NCI-H2081 treated with DMSO at 0.1 percent for 48 hours (cell line): ENCODE measurements at places on chromosomes 1 and 21.

DNA sequence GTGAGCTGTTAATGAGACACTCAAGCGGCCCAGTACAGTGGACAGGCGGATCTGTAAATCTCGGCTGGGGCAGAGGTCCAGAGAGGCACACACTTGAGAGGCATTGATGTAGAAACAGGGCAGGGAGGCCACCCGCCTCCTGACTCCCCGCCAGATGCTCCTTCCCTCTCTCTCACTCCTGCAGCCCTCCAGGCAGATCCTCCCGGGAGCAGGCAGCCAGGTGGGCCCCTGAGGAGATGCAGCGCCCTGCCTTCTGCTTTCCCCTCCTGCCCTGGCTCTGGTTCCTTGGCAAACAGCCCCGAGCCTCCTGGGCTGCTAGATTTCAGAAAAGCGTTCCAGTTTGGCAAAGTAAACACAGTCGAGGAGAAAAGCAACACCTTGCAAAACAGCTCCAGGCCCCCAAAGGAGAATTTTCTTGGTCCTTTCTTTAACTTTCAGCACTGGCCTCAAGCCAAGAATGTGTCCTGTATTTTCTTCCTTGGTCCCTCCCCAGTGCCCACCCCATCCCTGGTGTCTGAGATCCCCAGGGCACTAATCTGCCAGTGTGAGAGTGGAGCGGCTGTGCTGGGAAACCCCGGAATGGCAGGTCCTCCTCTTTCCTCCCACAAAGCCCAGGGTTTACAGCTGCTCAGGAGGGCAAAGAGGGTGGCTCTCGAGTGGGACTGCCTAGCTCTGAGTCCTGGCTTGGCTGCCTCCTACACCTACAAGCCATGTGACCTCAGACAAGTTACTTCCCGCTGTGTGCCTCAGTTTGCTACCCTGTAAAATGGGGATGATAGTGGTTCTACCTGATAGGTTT is 29.4 kb upstream of the IFNLR1 start:
- no peak for DNase-seq

GRCh38 chr1:235968831-235969230 is 96.1 kb downstream of the NID1 start:
- no peak for DNase-seq

DNA sequence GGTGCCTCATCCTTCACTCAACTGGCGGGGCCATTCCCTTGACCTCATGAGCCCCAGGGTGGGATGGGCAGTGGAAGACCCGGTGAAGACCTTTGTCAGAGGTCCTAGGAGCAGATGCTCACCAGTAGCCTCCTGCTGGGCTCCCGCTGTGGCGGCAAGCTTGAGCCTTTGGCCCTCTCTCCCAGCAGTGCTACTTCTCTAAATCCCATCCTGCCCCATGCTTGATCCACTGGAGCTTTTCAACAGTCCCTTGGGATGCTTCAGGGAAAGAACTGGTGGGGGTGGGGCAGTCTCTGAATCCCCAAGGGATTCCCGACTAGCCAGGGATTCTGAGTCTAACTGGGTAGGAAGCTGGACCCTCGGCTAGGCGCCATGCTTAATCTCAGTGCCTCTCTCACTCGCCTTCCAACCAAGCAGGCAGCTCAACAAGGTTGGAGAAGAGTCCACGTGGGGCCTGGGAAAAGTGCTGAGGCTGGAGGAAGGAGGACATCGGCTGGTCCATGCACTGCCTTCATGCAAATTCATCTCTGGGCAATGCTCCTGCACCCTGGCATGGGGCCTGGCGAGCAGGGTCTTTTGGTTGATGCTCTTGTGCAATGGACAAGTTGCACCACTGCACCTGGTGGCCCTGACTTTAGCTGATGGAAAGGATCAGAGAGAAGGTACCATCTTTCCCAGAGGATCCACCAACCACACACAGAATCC is 190.3 kb downstream of the GRIK3 start:
- no peak for DNase-seq

DNA sequence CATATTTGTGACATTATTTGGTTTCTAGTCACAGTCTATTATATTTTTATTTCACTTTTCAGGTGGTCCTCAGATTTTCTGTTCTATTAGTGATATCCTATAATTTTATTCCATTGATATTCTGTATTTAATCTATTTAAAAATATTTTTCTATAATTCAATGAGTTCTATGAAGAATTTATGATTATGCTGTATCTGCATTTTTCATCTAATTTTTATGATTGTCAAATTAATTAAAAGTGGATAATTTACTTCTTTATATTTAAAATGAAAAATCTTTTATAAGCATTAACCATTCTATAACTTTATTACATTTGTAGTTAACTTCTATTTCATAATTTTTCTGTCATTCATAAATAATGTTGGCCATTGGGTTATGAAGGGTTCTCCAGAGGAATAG is 387.4 kb upstream of the LRRC7 start:
- DNase-seq: no peak

- no peak for DNase-seq
Observed at GRCh38 chr1:63968663-63969440, 195.0 kb downstream of the ROR1 start.

- DNase-seq: no peak
Observed at GRCh38 chr1:147493349-147493748, 48.0 kb upstream of the BCL9 start.

DNA sequence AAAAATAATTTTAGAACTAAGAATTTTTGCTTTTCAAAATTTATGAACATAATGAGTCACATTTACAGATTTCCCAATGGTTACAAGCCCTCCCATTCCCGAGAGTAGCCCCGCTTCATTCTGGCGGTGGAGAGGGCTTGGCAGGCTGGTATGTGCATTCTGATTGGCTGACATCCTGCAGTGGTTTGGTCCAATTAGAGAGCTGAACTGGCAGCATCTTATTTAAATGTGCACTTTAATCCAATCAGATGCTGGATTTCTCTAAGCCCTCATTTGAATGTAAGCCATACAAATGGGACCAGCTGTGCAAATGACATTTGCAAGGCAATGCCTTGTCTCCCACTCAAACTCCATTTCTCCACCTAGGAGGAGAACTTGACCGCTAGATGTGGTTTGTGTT is 18.0 kb upstream of the TRIM17 start:
- no peak for DNase-seq

DNA sequence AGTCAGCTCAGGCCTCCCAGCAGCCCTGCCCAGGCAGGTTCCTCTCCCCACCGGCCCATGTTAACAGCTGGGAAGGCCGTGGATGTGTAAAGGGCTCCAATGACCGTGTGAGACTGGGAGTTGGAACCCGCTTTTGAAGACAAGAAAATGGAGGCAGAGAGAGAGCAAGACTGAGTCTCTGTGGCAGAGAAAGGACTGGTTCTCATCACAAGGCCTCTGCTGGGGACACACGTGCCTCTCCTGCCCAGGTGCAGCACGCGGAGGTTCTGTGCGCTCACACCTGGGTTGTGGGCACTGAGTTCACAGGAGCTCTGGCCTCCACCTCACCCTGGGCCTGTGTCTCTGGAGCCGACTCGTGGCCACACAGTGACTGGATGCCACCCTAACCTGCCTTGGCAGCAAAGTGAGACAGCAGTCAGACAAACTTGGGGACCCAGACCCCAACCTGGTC is 27.0 kb downstream of the RUNX3 start:
- DNase-seq: no peak

GRCh38 chr1:153515504-153516394 is 20.0 kb downstream of the S100A6 start:
- no peak for DNase-seq

GRCh38 chr1:173553312-173553711 is 49.6 kb downstream of the SLC9C2 start:
- no peak for DNase-seq

DNA sequence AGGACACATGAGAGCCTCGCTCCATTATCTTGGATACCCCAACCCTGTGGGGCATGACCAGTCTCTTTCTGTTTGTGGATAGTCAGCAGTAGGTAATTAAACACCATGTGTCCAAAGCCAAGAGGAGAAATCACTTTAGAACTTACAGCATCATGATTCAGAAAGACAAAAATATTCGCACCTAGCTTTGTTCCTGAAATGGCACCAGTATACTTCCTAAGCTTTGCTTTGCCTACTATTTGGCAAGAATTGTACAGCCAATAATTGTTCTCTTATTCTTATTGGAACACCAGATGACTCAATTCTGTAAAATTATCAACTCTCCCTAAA is 24.2 kb downstream of the TNFRSF9 start:
- no peak for DNase-seq

DNA sequence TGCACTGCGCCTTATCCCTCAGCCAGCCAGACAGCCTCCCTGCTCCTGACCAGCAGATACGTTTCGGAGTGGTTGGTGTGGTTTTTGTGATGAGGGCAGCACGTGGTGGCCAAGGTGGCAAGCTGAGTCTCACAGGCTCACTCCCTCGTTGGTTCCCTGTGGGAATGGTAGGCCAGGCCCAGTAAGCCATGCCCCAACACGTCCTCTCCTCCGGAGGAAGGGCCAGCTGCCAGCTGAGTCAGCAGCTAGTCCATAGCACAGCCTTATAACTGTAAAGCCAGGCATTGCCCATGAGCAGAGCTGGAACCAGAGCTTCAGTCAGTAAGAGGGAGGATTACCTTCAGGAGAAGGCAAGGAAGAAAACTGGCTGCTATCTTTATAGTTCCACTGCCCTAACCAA is 29.5 kb downstream of the SZRD1 start:
- DNase-seq: no peak

GRCh38 chr1:222920169-222920568 is 105.3 kb downstream of the DISP1 start:
- no peak for DNase-seq

- DNase-seq: no peak
Observed at GRCh38 chr1:28087614-28088167, 719 bp downstream of the EYA3 start.

DNA sequence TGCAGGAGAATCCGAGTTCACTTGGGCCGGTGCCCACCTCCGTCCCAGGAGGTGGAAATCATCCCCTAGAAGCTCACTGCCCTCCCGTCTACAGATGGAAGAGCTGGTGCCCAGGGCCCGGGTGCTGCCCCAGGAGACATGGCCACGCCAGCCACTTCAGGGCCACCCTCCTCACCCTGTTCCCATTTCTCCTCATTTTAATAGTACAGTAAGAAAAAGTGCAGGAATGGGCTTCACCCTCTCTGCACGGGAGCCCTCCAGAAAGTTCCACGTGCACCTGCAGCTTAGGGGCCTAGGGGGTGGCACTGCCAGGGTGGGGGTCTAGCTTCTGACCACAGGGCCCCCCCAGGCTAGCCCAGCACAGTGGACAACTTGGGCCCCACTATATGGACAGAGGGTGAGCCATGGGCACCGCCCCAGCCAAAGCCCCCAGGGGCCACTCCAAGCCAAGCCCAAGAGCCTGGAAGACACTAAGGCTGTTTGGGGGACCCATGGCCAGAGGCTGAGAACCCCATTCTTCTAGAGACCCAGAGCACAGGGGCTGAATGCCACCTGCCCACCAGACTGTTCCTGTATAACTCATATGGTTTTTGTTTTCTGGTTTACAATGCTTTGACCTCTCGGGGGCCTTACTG is 3.4 kb upstream of the FTCD start:
- no peak for DNase-seq

GRCh38 chr1:41486371-41487125 is 2.1 kb upstream of the EDN2 start:
- DNase-seq: no peak

DNA sequence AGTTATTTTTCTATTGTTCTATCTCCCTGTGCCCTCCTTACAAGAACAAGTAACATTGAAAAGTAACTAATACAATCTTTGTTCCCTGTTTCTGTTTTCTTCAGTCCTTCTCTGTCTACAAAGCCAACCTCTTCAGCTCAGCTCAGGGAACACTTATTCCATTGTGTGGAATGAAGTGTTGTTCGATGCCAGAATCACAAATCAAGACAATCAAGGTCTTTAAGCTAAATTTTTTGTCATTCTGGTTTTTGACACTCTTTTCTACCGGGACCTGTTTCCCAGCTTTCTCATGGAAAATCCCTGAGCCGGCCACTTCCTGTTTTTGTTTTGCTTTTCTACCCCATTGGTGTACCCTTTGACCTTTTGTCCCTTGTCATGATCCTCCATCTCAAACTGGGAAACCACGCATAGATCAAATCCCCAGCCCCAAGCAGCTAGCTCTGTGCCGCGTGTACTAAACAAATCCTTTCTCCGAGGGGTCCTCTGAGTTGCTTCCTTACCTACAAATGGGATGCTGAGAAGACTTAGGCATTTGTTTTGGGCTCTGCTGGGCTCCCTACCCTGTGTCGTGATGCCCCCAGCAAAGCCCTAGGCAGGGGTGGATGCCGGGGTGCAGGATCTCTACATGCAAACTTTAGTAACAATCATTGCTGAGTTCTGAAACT is 141.8 kb downstream of the TOMM20 start:
- DNase-seq: no peak

GRCh38 chr1:3841491-3841890 is 15.5 kb downstream of the CEP104 start:
- no peak for DNase-seq

DNA sequence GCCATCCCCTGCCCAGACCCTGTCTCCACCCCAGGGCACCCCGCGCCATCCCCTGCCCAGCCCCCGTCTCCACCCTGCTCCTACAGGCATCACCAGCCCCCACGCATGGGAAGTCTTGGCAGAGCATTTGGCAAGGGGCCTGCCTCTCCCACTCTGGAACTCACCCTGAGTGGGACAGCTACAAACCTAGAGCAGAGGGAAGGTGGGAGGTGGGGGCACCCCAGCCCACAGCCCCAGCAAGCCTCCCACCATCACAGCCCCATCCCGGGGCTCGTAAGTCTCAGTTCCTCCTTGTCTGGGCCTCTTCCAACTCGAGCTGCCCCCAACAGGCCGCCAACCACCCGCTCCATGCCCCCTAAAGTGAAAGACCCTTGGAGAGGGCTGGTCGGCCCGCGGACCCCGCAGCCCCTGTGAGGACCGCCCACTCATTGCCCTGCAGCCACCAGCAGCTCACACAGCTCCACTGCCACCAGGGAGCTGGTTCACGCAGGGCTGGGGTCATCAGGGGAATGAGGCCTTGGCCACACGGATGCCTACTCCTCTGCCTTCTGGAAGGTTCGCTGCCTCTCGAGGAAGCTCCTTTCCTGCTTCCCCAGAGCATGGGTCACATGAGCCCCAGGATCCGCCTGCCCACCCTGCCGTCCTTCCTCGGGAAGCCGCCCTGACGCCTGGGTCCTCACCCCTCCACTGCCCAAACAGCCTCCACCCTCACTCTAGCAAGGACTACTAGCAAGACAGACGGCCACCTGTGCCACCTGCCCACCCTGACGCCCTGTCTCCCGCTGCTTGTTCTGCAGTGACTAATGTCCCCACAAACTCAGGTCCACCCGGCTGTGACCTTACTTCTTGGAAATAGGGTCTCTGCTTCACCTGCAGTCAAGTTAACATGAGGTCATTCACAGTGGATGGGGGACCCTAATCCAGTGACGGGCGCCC is 14.4 kb downstream of the MEGF6 start:
- no peak for DNase-seq

DNA sequence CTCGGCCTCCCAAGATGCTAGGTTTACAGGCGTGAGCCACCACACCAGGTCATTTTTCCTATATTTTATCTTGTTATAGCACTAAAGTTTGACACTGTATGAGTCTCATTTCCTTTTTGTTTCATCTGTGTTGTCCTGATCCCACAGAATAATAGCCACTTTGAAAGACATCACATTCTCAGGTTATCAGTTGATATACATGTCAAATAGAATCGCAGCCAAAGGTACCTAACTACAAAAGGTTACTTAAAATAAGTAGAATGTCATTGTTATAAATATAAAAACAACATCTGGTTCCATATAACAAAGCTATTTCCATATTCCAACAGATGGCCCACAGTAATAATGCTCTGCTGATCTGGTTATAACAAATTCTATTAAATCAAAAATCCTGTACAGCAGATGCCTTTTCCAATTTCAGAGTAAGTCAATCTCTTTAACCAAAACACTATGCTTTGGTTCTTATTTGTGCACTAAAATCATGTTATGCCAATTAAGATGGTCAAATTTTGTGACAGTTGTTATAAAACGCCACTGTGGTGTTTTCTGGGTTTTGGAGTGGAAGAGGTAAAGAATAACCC is 6.0 kb downstream of the FOXJ3 start:
- DNase-seq: no peak
